ENCODE measurements at places on chromosomes 7 and 10.

DNA sequence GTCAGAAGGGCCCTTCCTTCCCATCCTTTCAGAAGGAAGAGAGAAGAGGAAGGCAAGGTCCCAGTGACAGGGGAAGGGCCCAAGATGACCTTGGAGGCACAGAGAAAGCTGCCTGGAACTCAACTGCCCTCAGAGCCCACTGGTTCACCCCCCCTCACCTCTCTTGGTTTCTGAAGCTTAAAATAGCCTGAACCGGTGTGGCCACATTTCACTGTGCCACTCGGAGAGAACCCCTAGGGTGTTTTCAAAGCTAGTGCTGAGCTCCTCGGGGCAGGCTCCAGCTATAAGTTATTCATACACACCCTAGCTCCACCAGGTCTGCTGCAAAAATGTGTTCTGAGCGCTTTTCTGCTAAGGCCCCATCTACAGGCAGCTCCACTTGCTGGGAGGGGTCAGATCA, 60.9 kb upstream of the ADRB1 start:
- H3K27me3 ChIP-seq: no peaks in the 10 kb centered on the region
- H3K4me3 ChIP-seq: no peak overlapping the region
- no peak for DNase-seq
- no peak overlapping the region for H3K27ac ChIP-seq
- no peaks in the 10 kb centered on the region for H3K4me1 ChIP-seq

DNA sequence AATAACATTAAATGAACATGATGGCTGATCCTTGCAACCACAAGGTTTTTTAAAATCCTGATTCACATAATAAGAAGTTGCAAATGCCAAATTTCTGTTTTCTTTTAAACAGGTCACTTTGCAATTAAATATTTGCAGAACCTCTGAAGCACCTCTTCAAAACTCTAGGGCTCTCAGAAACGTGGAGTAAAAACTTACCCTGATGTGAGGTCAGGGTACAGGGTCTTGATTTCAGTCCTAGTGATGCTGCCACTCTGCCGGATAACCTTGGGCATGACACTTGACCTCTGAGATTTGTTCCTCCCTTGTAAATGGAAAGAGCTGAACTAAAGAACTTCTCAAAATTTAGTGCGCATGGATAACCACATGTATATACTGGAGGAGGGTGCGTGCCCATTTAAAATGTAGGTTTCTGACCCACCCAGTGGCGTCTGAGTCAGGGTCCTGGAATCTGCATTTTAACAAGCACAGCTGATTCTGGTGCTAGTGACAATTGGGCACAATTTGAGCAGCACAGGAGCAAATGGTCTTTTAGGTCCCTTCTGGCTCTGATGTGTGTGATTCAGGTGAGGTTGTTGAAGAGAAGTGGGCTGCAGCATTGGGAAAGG, 35.5 kb upstream of the TNPO3 start:
- H3K36me3 ChIP-seq: no peaks in the 10 kb centered on the region
- no peak for DNase-seq
- H3K4me3 ChIP-seq: no peak overlapping the region
- peaks cover 19% of the 10 kb centered on the region for H3K4me1 ChIP-seq
- H3K27me3 ChIP-seq: no peaks in the 10 kb centered on the region

DNA sequence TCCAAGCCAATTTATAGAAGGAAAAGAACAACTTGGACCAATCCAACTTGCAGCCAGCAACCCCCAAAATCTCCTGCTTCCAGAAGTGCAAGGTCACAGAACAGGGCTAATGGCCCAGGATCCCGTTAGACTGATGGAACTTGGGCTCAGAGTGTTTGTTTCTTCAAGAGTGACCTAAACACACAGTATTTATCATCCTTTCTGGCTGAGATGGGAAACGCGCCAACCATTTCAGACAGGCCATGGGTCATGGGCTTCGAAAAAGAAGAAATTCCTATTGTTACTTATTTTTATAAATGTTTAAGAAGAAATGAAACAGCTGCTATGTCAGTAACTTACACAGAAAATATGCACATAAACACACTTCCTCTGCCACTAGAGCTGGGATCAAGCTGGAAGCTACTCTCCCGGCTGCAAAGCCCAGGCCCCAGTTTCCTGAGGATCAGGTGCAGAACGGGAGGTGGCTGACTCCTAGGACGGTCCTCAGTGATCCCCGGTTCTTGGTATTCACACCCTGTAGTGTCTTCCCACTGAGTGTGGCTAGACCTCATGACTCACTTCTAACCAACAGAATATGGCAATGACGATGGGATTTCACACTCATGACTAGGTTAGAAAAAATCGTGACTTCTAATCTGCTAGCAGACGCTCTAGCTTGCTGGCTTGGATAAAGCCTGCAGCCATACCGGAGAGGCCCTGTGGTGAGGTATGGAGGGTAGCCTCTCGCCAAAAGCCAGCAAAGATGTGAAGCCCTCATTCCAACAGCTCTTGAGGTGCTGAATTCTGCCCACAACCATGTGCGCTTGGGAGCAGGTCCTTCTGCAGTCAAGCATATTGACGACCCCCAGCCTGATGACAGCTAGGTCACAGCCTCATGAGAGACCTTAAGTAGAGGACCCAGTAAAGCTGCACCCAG, 60.2 kb downstream of the CHST15 start:
- peaks cover 3% of the 10 kb centered on the region for H3K36me3 ChIP-seq
- DNase-seq: no peak
- peak overlapping the region; percentile 55 for H3K27ac ChIP-seq
- peaks cover 12% of the 10 kb centered on the region for H3K4me1 ChIP-seq

DNA sequence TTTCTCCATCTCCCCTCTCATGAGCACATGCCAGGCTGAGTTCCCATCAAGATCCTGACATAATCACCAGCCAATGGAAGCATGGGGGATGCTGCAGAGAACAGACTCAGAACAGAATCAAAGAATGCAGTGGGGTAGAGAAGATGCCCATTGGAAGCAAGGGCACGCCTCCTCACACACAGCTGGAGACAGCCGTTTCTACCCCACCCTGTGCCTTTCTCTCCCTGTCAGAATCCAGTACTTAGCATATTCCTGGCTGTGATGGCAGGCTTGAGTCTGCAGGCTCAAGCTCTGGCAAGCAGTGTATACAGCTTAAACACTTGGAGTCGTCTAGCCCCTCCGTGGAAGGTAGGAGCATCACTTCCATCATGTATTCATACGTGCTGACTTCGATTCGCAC, 867.9 kb downstream of the NRG3 start:
- H3K4me1 ChIP-seq: no peaks in the 10 kb centered on the region
- no peaks in the 10 kb centered on the region for H3K27me3 ChIP-seq
- H3K4me3 ChIP-seq: no peak overlapping the region
- no peaks in the 10 kb centered on the region for H3K36me3 ChIP-seq

DNA sequence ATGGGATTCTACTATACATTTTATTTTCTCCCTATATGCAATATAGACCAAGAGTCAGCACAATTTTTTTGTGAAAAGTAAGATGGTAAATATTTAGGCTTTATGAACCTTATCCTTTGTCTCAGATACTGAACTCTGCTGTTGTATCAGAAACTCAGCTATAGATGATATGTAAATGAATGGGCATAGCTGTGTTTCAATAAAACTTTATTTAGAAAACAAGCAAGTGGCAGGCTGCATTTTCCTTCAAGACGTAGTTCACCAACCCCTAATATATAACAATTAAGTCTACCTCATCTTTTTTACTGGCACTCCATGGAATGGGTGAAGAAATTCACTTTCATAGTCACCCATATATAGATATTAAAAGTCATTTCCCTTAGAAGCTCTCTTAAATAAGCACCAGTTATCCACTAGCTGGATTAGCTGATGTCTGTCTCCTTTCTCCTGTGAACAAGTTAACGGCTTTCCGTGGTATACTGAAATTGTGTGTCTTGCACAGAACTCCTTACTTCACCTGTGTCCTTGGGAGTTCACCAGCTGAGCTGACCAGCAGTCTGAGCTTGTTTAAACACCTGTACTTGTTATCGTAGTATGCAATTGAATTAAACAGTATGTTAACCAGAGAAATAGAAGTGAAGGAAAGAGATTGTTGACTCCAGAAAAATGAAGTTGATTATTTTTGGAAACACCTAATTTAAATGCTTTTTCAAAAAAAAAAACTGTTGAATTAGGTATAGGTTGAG, 770.6 kb downstream of the KCNMA1 start:
- no peak overlapping the region for H3K4me3 ChIP-seq
- no peaks in the 10 kb centered on the region for H3K4me1 ChIP-seq
- DNase-seq: no peak
- no peaks in the 10 kb centered on the region for H3K27me3 ChIP-seq

DNA sequence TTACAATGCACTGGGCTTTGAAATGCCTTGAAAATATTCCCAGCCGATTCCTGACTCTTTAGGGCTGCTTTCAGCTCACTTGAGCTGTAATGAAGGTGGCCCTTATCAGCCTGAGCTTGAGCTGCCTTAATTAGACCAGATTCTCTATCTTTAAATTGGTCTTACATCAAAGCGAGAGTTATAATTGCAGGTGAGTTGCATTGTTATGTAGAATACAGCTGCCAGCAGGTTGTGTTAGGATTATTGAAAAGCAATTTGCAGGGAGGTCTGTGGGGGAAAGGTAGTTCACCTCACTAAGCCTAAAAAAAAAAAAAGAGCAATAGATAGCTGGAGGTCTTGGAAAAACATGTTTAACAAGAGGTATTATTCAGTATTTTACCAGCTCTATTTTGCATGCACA, 142.2 kb upstream of the HABP2 start:
- H3K4me3 ChIP-seq: no peak overlapping the region
- H3K4me1 ChIP-seq: no peaks in the 10 kb centered on the region
- H3K27ac ChIP-seq: no peak overlapping the region
- DNase-seq: no peak
- no peaks in the 10 kb centered on the region for H3K27me3 ChIP-seq

GRCh38 chr10:71888623-71889387, 37.8 kb upstream of the PSAP start:
- peak overlapping the region; percentile 61 for H3K27ac ChIP-seq
- no peaks in the 10 kb centered on the region for H3K36me3 ChIP-seq
- DNase-seq: no peak
- peak overlapping the region; percentile 47 for H3K4me3 ChIP-seq
- no peaks in the 10 kb centered on the region for H3K27me3 ChIP-seq

DNA sequence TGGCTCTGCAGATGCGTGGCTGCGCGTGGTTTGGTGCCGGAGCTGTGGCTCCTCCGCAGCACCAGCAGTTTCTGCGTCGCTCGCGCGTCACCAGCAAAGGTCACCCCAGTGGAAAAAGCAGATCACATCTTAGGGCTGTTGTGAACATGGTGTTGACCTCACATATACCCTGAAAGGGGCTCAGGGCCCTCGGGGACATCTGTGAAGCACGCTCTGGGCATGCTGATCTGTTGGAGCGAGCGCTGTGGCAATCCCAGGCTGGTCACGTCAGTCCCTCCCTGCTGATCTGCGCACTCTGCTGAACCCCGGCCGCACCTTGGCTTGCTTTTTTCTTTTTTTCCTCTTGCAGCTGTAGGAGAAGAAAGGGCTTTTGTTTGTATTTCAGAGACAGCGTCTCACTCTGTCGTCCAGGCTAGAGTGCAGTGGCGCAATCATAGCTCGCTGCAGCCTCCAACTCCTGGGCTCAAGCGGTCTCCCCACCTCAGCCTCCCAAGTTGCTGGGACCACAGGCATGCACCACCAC, 33.3 kb upstream of the AP5Z1 start:
- no peaks in the 10 kb centered on the region for H3K36me3 ChIP-seq
- H3K4me1 ChIP-seq: peaks cover 37% of the 10 kb centered on the region
- H3K4me3 ChIP-seq: no peak overlapping the region
- no peaks in the 10 kb centered on the region for H3K27me3 ChIP-seq
- no peak overlapping the region for H3K27ac ChIP-seq

GRCh38 chr10:89861584-89862301, 160.4 kb downstream of the KIF20B start:
- H3K27me3 ChIP-seq: no peaks in the 10 kb centered on the region
- no peak overlapping the region for H3K4me3 ChIP-seq
- H3K4me1 ChIP-seq: no peaks in the 10 kb centered on the region
- no peak for DNase-seq
- no peaks in the 10 kb centered on the region for H3K36me3 ChIP-seq

- no peak overlapping the region for H3K27ac ChIP-seq
- no peak overlapping the region for H3K4me3 ChIP-seq
- no peak for DNase-seq
- H3K4me1 ChIP-seq: no peaks in the 10 kb centered on the region
- no peaks in the 10 kb centered on the region for H3K27me3 ChIP-seq
Observed at GRCh38 chr7:3995187-3995586, 686.9 kb upstream of the FOXK1 start.

DNA sequence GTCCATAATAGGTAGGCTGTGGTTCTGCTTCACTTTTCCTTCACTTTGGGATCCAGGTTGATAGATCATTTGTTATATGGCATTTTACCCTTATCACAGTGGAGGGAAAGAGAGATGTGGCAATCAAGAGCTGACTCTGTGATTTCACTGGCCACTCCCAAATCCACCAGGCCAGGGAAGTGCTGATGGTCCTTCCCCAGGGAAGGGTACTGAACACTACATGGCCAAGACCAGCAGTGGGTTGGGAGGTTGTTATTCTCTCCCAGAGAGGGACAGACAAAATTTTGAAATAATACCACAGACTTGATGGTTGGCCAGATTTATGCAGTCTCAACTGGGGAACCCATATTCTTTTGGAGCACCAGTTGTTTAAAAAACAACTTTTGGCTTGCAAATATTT, 102.5 kb downstream of the SND1 start:
- H3K27me3 ChIP-seq: no peaks in the 10 kb centered on the region
- no peaks in the 10 kb centered on the region for H3K36me3 ChIP-seq
- H3K4me1 ChIP-seq: peaks cover 39% of the 10 kb centered on the region
- DNase-seq: no peak
- H3K27ac ChIP-seq: no peak overlapping the region

GRCh38 chr10:110836706-110837105, 35.0 kb upstream of the PDCD4 start:
- no peak overlapping the region for H3K27ac ChIP-seq
- H3K4me1 ChIP-seq: peaks cover 2% of the 10 kb centered on the region
- no peaks in the 10 kb centered on the region for H3K27me3 ChIP-seq
- no peak for DNase-seq
- no peak overlapping the region for H3K4me3 ChIP-seq
- no peaks in the 10 kb centered on the region for H3K36me3 ChIP-seq

GRCh38 chr10:77400033-77400432, 237.6 kb downstream of the KCNMA1 start:
- H3K4me1 ChIP-seq: no peaks in the 10 kb centered on the region
- H3K27me3 ChIP-seq: no peaks in the 10 kb centered on the region
- no peak overlapping the region for H3K27ac ChIP-seq
- H3K36me3 ChIP-seq: no peaks in the 10 kb centered on the region
- no peak for DNase-seq

DNA sequence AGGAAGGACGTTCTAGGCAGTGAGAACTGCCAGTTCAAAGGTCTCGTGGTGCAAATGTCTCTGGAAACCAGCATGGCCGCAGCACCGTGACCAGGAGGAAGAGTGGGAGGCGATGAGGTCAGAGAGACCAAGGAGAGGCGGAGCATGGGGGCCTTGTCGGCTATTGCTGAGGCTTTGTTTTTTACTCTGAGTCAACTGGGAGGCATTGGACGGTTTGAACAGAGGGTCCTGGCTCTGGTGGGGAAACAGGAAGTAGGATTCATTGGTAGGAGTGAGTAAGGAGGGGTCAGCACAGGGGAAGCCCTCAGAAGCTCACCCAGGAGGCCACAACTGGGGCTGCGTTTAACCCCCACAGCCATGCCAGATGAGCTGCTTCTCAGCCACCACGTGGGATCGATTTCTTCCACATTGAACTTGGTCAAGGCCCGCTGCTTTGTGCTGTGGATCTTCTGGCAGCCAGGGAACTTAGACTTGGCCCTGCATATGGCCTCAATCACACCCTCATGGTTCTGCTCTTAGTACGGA, 22.2 kb upstream of the SH2B2 start:
- no peak overlapping the region for H3K4me3 ChIP-seq
- H3K27ac ChIP-seq: no peak overlapping the region
- DNase-seq: no peak
- no peaks in the 10 kb centered on the region for H3K36me3 ChIP-seq

- no peaks in the 10 kb centered on the region for H3K36me3 ChIP-seq
- H3K4me1 ChIP-seq: no peaks in the 10 kb centered on the region
- H3K4me3 ChIP-seq: peak overlapping the region; percentile 29
- H3K27me3 ChIP-seq: no peaks in the 10 kb centered on the region
- H3K27ac ChIP-seq: no peak overlapping the region
Observed at GRCh38 chr10:37816290-37816689, 41.1 kb downstream of the ZNF248 start.

Measured in liver (tissue), 10 donors.